ENCODE measurements at places on chromosomes 3 and 15. TPM values are rescaled to one million over a fixed set of nuclear protein-coding genes. Genes with fewer than 3 reads are reported as not detected.

- no peak for DNase-seq
Measured at GRCh38 chr3:138396752-138397410, 37.5 kb upstream of the ESYT3 start.

The ONECUT1 gene
- polyA plus RNA-seq, result not detected

DNA sequence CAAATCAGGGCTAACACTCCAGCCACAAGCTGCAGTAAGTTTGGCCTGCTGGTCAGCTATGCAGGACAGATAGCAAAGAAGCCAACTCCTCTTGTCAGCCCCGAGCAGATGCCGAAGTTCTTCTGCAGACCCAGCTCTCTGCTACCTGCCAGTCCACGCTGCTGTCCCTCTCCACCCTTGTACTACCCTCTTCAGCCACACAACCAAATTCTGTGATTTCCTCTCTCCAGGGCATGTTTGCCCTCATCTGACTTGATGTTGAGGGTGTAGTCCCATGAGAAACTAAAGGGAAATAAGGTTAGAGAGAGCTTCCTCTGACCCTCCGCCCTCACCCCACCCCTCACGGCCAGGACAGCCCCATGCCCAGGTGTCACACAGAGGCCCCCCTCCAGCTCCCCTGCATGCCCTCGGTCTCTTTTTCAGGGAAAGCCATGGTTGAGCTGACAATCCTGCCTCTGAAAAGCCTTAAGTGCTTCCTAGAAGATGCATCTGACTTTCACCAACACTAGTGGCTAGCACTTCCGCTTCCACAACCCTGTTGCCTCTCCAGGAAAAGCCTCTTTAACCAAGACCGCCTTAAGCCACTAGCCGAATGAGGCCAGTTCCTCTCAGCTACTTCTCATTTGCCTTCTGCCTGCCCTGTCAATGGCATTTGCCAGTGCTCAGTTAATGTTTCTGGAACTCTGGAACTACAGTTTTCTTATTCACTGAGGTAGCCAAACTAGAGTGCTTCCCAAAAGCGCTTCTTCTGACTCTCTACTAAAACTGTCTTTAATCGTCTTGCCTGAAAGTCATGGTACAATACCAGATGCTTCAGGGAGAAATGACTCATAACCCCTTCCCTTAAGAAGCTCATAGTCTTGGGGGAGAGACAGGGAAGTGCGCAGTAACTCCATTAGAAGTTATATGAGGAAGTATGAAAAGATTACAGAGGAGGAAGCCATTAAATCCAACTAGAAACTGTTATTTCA is 300.4 kb upstream of the STT3B start:
- DNase-seq, result no peak

DNA sequence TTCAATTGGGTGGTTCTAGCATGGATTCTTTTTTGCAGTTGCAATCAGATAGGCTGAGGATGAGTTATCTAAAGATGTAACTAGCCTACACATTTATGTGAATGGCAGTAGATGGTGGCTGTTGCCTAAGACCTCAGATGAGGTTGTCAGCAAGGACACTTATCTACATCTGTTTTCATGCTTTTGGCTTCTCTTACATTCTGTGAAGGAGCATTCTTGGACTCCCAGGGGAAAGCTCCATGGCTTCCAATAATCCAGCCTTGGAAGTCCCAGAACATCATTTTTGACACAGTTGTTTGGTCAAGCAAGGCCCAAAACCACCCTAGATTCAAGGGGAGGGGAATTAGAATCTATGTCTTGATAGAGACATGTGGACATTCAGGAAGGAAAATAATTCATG is 332.2 kb upstream of the RBMS3 start:
- no peak for DNase-seq

The OR5K2 gene
- polyA plus RNA-seq, result 0.98 TPM

- DNase-seq, result no peak
Measured at GRCh38 chr15:51082246-51082645, 12.5 kb downstream of the TNFAIP8L3 start.

DNA sequence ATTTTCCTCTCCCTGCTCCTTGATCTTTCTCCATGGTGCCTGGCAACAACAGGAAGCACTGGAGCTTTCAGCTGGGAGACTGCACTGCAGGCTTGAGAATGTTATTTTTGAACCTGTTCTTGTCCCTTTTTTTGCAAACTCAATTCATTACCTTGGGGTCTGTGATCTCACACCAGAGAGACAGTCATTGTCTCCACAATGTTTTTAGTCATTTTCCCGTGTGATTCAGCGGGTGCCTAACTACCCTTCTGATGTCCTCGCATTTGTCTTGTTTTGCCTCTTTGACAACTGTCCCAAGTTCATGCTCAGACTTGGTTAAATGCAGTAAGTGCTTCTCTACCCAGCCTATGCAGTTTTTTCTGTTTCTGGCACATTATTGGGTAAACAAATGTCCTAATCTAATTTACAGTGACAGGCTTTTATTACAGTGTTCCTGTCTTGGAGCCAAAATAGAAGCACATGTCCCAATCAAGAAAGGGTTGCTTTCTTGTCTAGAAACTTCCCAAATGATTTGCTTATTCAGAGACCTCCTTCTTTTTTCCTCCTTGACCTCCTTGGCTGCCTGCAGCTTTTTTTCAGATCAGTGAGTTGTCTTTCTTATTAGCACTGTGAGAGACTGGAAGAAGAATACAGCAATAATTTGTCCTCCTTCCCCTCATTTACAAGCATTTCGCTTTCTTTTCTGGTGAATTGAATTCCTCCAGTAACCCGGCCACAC is 162.4 kb downstream of the NSUN3 start:
- no peak for DNase-seq

- DNase-seq, result no peak
Measured at GRCh38 chr15:88932875-88933330, 19.7 kb upstream of the MFGE8 start.

The SEMA3G gene
- polyA plus RNA-seq, result 35.3 TPM

The CYP1A1 gene
- polyA plus RNA-seq, result not detected

Data from left renal cortex interstitium (tissue), 4 donors.